ENCODE measurements at places on chromosomes 7 and 10.
A peak's percentile ranks its signal among the peaks of the same experiment; 100 is the strongest.

- no peak for DNase-seq
Observed at GRCh38 chr7:90520484-90520883, 51.0 kb downstream of the PTTG1IP2 start.

GRCh38 chr7:29190349-29191045 is 4.1 kb upstream of the CHN2 start:
- no peak for DNase-seq

DNA sequence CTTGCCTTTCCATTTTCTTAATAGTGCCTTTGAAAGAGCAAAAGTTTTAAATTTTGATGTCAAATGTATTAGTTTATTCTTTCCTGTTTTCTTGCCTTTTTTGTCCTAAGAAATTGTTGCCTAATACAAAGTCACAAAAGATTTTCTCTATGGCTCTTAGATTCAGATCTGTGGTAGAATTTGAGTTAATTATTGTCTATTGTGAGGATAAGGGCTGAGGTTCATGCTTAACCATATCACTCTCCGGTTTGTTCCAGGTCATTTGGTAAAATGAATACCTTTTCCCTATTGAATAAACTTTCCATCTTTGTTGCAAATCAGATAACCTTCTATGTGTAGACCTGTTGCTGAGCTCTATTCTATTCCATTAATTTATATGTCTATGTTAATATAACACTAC is 96.0 kb downstream of the NOD1 start:
- DNase-seq, result no peak

GRCh38 chr10:6187278-6187677 is 15.5 kb upstream of the PFKFB3 start:
- DNase-seq, result no peak

DNA sequence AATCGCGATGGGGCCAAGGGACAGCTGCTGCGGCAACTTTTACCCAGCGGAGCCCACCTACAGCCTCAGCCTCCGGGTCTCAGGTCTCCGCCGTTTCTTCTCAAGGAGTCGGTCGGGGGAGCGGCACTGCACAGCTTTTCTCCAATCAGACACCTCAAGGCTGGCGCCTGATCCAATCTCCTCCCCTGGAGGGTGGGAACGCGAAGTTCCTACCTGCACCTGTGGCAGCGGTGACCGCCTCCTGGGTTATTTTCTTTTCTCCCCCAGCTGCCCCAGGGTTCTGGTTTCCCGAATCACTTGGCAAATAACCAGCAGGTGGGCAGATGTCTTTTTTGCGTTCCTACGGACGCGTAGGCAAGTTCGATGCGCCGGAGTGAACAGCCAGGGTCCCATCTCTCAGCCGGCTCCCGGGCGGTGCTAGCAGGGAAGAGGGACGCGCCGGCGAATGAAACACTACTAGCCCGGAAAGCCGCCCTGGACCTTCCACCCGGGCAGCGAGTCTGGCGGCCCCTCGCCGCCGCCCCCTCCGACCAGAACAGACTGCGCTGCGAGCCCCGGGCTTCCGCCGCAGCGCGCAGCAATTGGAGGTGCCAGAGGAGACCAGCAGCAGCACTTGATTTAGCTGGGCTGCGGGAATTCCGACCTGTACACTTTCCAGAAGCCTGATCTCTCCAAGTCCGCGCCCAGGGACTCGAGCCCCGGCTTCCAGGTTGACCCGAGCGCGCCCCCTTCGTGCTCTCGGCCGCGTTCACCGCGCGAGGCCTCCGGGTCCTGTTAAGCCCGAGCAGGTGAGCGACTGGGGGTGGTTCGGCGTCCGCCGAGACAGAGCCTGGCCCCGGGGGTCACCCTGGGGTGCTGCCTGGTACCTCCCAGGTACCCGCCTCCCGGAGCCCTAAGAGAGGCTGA is at the start of gene PRR15:
Gene PRR15, plus strand, starts transcription at position 246 of the 906 bp plus-strand sequence. CDS start 2,495 bp downstream, outside the sequence.
- DNase-seq, result no peak

GRCh38 chr10:91048380-91048779 is 127.5 kb upstream of the ANKRD1 start:
- no peak for DNase-seq

- DNase-seq, result no peak
Observed at GRCh38 chr10:130364631-130365411, 228.6 kb downstream of the GLRX3 start.

- no peak for DNase-seq
Observed at GRCh38 chr7:42106562-42106961, 130.4 kb downstream of the GLI3 start.

DNA sequence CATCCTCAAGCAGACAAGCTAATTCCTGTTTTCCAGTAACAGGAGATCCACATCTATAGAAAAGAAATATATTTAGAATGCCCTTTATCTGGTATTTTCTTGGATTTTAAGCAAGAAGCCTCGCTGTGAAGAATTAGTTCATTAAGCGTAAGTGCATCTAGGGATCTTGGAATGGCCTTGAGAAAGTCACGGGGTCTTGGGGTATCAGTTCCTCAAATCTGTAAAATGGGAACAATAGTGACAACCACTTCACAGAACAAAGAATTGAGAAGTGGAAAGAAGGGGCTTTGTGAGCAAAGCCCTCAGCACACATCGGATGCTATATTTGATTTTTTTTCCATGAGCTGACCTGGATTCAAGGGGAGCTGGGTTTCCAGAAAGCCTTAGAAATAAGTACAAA is 32.3 kb upstream of the WDFY4 start:
- no peak for DNase-seq

DNA sequence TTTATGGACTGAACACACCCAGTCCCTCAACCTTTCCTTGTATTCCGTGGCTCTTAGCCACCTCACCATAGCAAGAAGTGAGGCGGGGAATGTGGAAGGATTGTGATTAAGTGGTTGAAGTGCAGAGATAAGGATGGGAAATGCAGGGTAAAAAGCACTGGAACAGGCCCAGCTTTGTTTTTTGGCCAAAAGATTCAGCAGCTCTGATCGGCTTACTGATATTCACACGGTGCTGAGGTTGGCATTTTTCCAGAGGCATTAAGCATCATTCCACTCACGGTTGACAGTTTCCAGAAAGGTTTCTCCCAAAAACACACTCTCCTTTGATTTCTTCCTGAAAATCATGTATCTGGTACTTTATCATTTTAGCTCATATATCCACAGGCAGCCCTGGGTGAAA is 544.2 kb downstream of the CNTNAP2 start:
- no peak for DNase-seq

GRCh38 chr7:28065308-28065707 is 115.3 kb downstream of the JAZF1 start:
- no peak for DNase-seq

DNA sequence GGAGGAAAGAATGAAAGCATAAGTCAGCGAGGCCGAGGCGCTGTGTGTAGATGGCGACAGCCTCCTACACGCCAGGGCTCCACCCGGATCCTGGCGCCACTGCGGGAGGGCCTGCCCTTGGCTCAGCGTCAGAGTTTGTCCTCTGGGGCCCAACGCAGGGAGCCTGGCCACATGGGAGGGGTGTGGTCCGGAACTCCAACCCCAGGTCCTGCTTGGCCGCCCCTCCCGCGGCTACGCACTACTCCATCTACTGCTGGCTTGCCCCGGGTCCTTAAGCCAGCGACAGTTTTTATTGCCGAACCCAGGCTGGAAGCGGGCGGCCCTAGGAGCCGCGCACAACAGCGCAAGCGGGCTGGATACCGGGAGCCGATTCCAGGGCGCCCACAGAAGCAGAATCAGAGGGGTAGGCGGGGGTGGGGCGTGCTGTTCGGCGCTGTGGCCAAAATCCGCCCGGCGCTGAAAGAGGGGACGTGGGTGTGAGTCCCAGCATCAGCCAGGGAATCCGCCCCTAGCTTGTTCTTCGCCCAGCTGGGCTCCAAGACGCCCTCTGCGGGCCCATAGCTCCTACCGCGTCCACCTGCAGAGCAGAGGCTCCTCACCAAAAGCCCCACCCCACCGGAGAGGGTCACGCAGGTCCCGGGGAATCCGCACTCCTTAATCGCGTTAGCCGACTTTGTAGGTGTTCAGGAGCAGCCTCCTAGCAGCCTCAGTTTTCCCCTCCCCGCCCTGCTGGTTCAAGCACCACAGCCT is 4.5 kb downstream of the KAZALD1 start:
- no peak for DNase-seq

GRCh38 chr10:17113889-17114540 is 15.6 kb downstream of the CUBN start:
- DNase-seq, result no peak

- DNase-seq, result no peak
Observed at GRCh38 chr7:75660566-75661215, 78.0 kb downstream of the HIP1 start.

GRCh38 chr7:14688208-14688607 is 214.3 kb downstream of the DGKB start:
- DNase-seq, result no peak

DNA sequence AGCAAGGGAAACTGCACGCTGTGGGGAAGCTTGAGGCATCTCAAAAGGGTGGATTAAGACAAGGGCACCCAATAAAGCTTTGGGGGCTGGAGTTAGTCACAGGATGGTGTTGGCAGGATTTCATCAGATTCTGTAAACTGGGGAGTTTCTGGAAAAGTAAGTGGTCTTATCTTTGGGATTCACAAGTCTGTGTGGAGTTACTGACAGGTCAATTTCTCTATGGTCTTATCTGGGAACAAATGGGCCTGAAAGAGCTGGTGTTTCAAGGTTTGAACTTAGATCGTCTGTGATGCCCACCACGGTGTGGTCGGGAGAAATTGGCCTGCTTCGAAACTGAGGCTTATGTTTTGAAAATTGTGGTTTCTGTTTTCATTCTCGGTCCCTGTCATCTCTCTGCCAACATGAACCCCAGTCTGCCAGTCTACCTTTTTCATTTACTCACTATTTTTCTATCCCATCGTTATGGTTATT is 23.8 kb upstream of the AOAH start:
- DNase-seq, result no peak

- DNase-seq, result no peak
Observed at GRCh38 chr7:121621937-121622336, 225.8 kb upstream of the FAM3C start.

GRCh38 chr10:108902619-108903285 is 1020.6 kb downstream of the XPNPEP1 start:
- DNase-seq, result no peak

DNA sequence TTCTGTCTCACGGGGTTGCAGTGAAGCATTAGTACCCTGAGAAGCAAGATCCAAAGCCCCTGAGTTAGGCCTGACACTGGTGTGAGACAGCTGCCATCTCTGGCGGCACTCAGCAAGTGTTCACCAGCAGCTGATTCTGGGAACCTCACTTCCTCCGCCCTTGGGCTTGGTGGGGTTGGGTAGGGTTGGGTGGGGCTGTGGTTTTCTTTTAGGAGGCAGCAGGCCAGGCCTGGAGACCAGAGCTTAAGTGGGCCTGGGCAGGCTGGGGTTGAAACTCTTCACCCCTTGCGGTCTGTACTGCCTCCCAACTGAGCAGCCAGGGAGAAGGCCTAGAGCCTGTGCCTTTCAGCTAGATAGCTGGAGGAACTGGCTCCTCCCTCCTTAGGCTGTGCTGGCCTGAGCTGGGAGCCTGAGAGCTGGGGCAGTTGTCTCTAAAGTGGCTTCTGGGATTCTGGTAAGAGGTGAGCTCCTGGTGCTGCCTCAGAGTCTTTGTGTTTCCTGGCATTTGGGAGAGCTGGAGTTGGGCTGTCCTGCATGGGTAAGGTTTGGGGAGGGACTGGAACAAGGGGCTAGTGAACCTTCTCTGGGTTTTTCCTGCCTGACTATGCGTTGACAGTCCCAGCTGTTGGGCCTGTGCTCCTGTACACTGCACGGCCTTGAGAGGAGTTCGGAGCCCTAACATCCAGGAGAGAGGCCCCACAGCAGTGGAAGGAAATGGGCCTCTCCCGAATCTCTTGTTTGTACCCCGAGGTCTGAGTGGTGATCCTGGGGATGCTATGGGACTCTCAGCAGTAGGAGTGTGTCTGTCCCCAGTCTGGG is 5.1 kb downstream of the TSPAN14 start:
- peak; percentile 56 for DNase-seq

DNA sequence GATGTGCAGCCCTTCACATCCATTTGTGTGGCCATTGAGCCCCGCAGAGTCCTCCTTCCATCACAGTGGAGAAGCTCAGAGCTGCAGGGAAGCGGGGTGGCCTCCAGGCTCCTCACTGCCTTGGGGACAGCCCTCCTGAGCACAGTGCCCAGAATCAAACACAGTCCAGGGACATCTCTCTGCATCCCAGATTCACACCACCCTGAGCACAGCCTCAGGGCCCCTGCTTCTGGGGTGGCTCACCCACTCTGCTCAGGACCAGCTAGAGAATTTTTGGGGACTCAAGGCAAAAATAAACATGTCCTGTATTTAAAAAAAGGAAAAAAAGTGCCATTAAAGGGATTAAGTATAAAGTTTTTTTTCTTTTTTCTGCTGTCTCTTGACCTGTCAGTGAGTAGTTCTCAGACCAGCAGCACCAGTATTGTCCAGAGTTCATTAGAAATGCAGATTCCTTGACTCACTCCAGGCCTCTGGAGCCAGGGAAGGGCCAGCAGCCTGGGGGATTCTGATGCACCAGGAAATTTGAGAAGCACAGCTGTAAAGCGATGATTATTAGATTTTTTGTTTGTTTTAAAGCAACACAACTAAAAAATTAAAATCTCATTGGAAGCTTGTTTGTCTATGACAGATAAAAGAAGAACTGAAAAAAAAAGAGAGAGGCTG is 61.6 kb downstream of the ARHGAP22 start:
- no peak for DNase-seq

- DNase-seq, result no peak
Observed at GRCh38 chr10:123991611-123992570, 100.3 kb upstream of the CPXM2 start.

DNA sequence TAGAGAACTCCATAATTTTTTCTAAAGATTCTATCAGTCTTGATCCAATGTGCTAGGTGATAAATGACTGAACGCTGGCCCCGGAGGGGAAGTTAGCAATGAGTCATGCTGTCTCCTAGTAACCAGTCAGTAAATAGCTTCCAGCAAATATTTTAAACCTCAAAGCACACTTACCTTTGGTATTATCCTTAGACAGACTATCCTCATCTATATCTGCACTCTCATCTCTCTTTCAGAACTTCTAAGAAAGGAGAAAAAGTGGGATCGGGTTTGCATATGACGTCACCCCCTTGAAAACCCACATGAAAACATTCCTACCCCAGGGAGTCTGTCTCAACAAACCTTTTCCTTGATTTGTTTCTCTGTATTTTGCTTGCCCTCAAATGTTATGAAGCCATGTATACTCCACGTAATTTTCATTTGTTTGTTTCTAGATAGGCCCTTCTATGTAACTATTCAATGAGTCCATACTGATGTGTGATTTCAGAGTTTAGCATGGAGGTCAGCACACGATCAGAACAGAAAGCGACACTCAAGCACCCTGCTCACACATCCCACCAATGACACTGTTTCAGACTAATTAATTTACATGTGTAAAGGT is 174.9 kb upstream of the NRP1 start:
- no peak for DNase-seq

DNA sequence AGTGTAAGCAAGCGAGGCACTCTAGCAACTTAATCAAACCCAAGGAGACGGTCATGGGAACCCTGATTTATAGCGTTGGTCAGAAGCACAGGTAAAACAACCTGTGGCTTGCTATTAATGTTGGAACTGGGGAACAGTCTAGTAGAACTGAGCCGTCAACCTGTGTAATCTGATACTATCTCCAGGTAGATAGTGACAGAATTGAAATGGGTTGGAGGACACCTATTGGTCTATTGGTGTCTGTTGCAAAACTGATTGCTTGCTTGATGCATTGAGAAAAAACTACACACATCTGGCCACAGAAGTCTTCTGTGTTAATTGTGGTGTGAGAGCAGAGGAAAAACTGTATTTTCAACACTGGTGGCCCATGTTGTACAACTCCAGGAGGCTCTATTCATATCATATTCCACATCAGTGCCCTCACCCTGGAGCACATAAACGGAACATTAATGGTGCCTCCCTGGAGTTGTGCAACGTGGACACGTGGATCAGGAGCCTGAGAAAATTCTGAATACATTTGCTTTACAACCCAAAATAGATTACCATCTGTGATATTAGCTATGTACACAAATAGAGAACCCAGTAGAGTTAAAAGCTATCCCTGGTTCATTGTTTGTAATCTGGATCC is 112.2 kb downstream of the MYO3A start:
- DNase-seq, result no peak
